ENCODE measurements at places on chromosomes 3 and 15.

DNA sequence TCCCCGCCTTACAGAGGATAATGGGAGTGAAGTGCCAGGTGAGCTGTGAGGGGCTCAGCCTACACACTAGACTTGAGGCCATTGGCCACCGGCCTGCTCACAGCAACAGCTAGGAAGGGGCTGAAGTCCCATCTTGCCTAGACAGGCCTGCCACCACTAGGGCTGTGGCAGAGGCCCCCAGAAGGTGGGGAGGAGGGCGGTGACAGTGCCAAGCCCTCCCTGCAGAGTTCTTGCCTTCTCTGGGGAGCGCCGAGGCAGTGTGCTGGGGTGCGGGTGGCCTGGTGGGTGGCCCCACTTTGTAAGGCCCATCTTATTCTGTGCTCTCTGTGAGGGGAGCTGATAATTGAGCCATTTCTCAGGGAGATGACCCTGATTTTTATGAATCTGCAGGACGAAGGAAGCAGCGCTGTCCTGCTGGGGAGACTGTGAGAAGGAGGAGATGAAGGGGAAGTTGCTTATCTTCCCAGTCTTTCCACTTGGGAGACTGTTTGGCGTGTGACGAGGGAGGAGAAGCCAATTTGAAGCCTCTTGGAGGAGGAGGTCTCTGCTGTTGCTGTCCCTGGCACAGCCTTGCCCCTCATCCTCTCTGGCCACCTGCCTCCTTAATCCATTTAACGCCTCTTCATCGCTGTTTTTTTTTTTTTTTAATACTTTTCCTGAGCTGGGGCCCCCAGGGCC, 104.3 kb downstream of the LINGO1 start:
- DNase-seq, result no peak

GRCh38 chr3:184820525-184820924, 8.6 kb downstream of the VPS8 start:
- no peak for DNase-seq

DNA sequence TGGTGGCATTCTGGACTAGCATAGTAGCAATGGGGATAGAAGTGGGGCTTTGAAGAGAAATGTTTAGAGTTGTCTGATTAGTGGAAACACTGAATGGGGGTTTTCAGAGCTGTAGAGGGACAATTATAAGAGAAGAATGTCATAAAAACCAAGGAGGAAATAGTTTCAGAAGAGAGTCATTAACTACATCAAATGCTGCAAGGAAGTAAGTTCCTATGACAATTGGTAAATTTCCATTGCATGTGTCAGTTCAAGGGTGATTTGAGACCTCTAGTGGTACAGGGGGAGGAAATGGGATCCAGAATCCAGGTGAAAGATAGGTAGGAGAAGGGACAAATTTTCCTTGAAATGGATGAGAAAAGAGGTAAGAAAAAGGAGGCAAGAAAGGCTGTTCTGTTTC, 68.3 kb upstream of the TBC1D5 start:
- DNase-seq, result no peak

GRCh38 chr3:44993471-44994205, 17.6 kb downstream of the EXOSC7 start:
- DNase-seq, result no peak

GRCh38 chr3:119690043-119690656, 12.7 kb upstream of the CFAP91 start:
- no peak for DNase-seq

DNA sequence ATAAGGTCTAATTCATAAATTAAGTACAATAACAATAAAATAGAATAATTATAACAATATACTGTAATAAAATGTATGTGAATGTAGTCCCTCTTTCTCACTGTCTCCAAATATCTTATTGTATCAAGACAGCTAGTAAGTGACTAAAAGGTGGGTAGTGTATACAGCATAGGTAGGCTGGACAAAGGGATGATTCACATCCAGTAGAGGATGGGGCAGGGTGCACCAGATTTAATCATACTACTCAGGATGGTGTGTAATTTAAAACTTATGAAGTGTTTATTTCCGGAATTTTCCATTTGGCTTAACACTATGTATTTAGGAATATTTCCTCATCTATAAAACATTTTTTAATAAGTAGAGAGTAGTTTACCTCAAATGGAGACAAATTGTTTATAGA, 876.1 kb upstream of the CADM2 start:
- DNase-seq, result no peak

DNA sequence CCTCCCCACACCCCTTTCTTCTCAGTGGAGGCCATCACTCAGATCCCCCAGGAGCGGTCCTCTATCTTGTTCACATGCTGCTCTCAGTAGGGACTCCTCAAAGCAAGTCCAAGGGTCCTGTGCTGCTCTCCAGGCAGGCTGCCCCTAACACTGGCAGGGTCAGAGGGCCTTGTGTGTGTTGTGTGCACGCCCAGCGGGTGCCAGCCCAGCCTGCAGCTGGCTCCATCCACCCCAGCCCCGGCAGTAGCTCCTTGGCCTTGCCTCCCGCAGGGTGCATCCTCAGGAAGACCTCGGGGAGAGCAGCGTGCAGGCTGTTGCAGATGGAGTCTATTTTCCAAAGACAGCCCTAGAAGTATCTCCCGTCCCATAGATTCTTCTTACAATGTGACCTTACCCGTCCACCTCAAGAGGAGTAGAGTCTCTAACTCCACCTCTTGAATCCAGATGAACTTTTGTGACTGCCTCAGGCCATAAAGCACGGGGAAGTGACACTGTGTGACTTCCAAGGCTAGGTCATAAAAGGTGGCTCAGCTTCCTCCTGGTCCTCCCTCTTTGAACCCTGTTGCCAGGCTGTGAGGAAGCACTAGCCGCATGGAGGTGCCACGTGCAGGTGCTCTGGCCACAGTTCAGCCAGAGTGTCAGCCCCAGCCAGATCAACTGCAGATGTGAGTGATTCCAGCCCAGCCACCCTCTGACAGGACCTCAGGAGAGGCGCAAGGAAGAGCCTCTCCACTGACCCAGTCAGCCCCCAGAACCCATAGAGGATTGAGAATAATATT, 531.6 kb downstream of the SHQ1 start:
- no peak for DNase-seq

DNA sequence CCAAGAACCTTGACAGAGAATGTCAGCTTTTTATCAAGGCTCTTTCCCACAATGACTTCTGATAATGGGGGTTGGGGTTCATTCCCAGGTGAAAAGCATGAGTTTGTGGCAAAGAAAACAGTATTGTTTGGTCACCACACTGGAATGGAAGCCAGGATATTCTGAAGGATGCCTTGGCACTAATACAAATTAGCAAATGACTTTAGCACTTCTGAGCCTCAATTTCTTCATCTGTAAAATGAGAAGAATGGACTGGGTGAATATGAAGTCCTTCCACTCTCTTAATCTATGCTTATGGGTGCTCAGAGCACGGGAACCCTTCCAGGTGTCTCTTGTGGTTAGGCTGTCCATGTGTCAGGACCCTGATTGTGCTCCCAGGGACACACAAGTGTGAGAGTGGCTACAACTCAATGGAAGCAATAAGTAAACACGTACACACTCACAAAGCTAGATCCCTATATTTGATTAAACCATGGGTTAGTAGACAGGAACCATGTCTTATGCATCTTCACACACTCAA, 21.4 kb downstream of the RAB27A start:
- DNase-seq, result no peak

DNA sequence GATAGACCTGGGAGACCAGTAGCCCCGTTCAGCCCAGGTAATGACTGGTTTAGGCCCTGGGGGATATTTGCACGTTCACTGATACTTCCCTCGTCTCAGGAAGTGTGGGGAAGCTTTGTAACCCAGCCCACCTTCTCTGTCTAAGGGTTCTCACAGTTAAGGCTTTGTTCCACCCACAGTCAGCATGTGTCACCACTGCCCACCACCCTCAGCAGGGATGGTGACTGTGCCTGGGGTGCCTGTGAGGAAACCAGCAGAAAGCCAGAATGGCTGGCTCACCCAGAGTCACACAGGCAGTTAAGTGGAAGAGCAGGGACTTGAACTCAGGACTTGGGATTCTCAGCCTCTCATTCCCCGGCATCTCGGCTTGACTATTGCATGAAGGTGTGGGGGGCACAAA, 5.2 kb downstream of the KBTBD13 start:
- no peak for DNase-seq

GRCh38 chr3:106013971-106014370, 145.2 kb upstream of the CBLB start:
- no peak for DNase-seq

- no peak for DNase-seq
Measured at GRCh38 chr3:25573386-25574171, 91.1 kb downstream of the TOP2B start.

- DNase-seq, result no peak
Measured at GRCh38 chr3:54279005-54279583, 156.7 kb downstream of the CACNA2D3 start.

DNA sequence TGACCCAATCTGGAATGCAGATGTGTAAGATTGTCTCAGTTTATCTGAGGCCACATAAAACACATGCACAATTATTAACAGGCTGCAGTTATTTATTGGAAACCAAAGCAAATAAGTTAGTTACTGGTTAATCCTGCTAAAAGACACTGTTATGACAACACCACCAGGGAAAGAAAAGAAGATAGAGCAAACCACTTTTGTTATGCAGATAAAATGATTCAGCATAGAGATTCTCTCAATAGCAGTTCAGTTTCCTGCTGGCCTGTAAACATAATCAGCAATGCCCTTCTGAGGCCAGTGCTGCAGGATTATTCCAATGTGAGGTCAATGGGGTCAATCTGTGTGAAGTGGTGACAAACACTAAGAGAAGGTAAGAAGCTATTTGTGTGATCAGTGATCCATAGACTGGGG, 244.4 kb downstream of the ZBTB20 start:
- DNase-seq, result no peak

DNA sequence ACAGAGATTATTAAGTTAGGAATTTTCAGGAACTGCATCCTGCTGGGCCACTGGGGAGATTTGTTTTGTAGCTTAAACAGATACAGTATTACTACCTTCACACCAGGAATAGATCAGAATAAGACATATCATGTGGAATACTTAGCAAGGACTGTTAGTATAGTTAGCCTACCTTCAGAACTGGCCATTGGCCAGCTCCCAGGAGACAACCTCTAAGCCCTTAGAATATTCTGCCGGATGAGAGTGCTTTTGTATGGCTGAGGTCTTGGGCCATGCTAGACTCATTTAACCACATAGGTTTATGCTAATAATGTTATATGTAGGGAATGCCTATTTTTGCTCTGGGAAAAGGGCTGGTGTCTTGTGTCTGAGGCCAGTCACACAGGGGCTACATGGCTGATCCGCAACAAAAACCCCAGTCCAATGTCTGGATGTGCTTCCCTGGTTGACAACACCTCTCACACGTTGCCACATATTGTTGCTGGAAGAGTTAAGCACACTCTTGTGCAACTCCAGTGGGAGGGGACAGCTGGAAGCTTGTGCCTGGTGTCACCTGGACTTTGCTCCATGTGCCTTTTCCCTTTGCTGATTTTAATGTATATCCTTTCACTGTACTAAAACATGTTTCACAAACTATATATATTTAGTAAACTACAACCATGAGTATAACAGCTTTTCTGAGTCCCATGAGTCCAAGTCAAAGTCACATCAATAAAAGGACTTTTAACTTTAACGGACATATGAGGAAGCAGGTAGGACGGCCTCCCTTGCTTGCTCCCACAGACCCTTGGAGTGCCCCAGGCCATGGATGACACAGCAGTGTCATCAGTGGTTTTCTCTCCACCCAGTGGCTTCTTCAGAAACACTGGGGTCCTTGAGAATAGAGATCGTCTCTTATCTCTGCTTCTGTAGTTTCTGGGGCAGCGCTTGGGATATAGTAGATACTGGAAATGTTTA, 118.0 kb upstream of the C3orf80 start:
- no peak for DNase-seq

DNA sequence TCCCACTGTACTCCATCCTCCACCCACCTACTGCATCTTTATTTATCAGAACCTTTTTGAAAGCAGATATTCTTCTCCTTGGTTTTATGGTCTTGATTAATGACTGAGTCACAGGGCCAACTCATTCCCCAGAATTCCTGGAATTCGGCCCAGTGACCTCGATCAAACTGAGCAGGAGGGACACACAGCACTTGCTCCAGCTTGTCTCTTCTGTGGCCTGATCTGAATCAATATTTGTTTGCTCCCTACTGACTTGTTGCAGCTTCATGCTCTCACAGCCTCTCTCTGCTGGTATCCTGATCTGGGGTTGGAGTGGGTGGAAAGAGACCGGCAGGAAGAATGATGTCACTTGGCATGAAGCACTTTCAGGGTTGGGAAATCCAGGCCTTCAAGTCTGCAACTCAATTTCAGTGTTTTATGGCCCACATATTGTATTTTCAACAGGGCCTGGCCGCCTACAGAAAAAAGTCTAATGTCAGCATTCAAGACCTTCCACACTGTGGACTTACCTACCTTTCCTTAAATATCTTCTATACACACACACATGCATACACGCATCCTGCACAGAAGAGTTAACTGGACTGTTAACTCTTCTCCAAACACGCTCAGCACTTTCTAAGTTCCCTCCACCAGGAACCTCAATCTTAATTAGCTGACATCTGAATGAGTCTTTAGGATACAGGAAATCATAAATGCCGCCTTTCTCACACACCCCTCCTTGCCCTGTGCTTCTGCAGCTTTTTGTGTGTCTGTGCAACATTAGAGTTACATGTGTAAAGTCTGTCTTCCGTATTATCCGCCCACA, 4.6 kb downstream of the ANXA2 start:
- DNase-seq, result no peak
